ENCODE measurements at places on chromosomes 1 and 21.

DNA sequence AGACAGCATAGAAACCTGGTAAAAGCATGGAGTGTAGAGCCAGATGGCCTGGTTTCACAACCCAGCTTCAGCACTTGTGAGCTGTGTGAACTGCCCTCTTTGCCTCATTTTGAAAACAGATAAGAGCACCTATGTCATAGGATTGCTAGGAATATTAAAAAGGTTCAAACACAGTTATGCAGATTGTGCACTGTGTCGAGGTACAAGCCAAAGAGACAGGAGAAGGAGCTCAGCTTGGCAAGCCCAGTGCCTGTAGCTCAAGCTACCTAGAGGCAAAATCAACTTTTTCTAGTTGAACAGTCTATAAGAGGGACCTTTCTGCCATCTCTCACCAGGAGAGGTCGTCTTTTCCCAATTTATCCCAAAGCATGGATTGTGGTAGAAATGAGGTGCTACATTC lies 5.0 kb downstream of the CHODL start:
- DNase-seq = no peak

- DNase-seq = no peak
Observed at GRCh38 chr1:100793659-100794058, 74.1 kb downstream of the VCAM1 start.

DNA sequence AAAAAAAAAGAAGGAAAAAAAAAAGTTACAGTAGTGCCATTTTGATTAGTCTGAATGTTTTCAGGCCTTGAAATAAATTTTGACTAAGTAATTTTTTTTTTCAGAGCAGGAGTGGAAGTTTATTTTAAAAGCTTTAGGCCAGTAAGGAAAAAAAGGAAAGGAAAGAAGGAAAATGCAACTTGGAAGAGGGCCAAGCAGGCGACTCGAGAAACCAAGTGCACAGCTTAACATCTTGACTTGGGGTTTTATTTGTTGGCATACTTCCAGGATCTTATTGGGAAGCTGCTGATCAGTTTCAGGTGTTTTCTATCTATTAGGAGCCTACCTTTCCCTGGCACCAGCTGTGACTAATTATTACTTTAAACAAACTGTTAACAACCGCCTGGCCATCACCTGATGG lies 41.7 kb downstream of the ATF3 start:
- DNase-seq = no peak

- no peak for DNase-seq
Observed at GRCh38 chr1:228334954-228335353, 71.7 kb downstream of the TRIM11 start.

DNA sequence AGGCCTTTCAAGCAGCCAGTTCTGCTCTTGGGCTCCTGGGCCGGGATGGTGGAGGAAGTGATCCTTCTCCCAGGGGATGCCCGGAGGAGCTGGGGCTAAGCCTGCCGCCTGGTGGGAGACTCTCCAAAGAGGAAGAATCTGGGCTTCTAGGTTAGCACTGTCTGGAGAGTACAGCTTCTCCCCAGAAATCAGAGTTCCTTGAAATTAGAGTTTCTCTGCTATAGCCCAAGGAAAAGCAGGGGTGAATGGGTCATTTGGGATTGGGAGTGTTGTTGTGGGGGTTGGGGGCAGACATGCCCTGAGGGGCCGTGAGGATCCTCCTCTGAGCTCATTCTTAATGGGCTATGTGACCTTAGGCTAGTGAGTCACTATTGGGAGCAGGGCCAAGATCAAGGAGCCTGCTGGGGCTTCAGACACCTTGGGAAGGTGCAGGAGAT lies 6.5 kb downstream of the LGR6 start:
- no peak for DNase-seq

- DNase-seq = no peak
Observed at GRCh38 chr1:3537359-3537758, 73.9 kb downstream of the MEGF6 start.

- DNase-seq = no peak
Observed at GRCh38 chr1:87231703-87232367, 96.8 kb upstream of the LMO4 start.

- DNase-seq = no peak
Observed at GRCh38 chr1:155888481-155888880, 22.7 kb downstream of the RIT1 start.

- no peak for DNase-seq
Observed at GRCh38 chr1:153238527-153238926, 21.0 kb upstream of the LORICRIN start.

DNA sequence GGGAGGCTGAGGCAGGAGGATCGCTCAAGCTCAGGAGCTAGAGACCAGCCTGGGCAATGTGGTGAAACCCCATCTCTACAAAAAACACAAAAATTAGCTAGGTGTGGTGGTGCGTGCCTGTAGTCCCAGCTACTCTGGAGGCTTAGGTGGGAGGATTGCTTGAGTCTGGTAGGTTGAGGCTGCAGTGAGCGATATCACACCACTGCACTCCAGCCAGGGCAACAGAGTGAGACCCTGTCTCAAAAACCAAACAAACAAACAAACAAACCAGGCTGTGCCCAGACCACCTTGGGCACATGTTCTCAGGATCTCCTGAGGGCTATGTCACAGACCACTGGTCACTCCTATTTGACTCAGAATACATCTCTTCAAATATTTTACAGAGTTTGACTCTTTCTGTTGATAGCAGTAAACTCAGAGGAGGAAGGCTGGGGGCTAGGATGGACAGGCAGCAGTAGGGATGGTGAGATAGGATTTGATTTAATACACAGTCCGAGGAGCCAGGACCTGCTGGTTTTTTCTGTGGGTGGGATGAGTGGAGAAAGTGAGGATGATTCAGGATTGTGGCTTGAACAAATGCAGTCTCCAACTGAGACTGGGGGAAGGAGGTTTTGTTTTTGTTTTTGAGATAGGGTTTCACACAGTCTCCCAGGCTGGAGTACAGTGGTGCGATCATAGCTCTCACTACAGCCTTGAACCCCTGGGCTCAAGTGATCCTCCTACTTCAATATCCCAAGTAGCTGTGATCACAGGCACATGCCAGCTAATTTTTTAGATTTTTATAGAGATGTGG lies 46.5 kb downstream of the OLFML3 start:
- no peak for DNase-seq

DNA sequence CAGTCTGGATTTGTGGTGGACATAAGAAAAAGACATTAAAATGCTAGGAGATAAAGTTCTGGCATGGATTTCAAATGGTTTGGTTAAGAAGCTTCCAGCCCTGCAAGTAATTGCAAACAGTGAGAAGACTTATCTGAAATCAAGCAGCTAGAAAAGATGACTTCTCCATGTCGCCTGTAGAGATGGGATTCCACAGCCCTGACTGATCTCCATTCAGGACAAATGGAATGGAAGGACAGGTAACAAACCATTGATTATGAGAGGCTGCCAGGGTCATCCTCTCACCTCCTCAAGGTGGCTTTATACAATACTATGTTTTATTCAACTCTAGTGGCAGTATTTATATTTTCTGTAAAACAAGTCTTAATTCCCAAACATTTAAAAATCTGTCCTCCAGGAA lies 237.9 kb downstream of the HLX start:
- no peak for DNase-seq

GRCh38 chr1:192808163-192808517 lies 699 bp upstream of the RGS2 start:
- no peak for DNase-seq

Measured in muscle of back (tissue), 13 donors.